ENCODE measurements at places on chromosomes 1 and 21. TPM values are rescaled to one million over a fixed set of nuclear protein-coding genes. Genes with fewer than 3 reads are reported as not detected.

DNA sequence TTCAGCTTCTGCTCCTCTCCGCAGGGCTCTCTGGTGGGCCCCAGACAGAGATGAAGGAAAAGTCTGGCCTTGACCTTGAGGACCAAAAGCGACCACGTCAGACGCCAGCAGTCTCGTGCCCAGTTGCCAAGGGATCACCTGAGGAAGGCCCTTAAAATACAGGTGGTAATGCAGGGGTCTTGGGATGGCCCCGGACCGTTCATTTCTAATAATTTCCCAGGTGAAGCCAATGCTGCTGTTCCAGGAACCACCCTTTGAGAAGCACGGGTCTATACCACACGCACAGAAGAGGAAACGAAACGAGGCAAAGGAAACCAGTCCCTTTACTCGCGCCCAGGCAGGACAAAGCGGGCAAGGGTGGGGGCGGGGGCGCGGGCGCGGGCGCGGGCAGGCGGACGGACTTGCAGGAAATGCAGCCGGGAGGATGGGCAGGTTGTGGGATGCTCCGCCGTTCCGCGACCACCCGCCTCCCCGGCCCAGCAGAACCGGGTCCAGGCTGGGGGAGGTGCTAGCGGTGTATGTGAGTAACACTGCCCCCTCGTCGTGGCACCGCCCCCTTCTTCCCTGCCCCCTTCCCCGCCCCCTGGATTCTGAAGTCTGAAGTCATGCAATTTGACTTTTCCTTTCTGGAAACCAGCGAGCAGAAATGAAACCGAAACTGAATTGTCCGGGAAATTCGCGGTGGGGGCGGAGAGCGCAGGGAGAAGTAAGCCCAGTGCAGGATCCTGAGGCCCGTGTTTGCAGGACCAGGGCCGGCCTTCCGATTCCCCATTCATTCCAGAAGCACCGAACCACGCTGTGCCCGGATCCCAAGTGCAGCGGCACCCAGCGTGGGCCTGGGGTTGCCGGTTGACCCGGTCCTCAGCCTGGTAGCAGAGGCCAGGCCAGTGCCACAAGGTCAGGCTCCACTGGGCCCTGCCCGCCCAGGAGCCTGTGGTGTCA is 5.8 kb upstream of the MX1 start:
- peak; percentile 86 for DNase-seq

DNA sequence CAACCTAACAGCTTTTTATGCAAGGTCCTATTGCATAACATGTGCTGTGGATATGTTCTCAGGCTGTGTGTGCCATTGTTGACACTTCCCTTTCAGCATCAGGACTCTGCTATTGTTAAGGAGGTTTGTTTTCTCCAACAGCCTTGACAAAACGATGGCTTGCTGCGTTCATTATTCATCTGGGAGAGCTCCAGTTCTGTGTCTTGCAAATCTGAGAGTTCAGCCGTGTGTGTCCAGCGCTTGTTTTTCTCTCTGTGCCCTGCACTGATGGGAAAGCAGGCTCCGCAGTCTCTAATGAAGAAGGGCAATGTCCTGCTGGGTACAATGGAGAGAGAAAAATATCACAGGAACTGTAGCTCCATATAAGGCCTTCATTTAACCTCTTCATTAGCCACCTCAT is 63.7 kb downstream of the CLDN17 start:
- DNase-seq, result no peak

- no peak for DNase-seq
Measured at GRCh38 chr1:151898519-151898991, 10.8 kb downstream of the THEM4 start.

GRCh38 chr1:110829955-110830553 is 42.9 kb upstream of the CD53 start:
- DNase-seq, result peak; percentile 2

The MMP23B gene
- total RNA-seq, result 5.9 TPM

The SLC25A33 gene
- 5.6 TPM for total RNA-seq

- no peak for DNase-seq
Measured at GRCh38 chr1:233097959-233098580, 147.7 kb downstream of the NTPCR start.

The SARS1 gene
- total RNA-seq, result 149 TPM

GRCh38 chr1:42037161-42037560 is 116.0 kb upstream of the GUCA2B start:
- no peak for DNase-seq

Measured in adrenal gland (tissue), 19 donors.